ENCODE measurements at places on chromosomes 11 and 22. TPM values are rescaled to one million over a fixed set of nuclear protein-coding genes. Genes with fewer than 3 reads are reported as not detected.

Gene DDTL
- 4.1 TPM for total RNA-seq

Gene KRTAP5-10
- total RNA-seq, result 0.27 TPM

Gene TRIM29
- total RNA-seq, result not detected

Gene SYT7
- not detected for total RNA-seq

Gene MRGPRE
- total RNA-seq, result not detected

Gene LINC01488
- total RNA-seq, result not detected

Gene CD248
- total RNA-seq, result 0.96 TPM

Gene DSCAML1
- 1.3 TPM for total RNA-seq

Gene LUZP2
- total RNA-seq, result not detected

Gene FAM227A
- total RNA-seq, result 0.57 TPM

Gene LRRC74B
- 0.17 TPM for total RNA-seq

Gene PARVB
- total RNA-seq, result 49.4 TPM

Gene TP53AIP1
- not detected for total RNA-seq

Gene OR5P2
- not detected for total RNA-seq

Gene MUC5AC
- not detected for total RNA-seq

Gene DKK3
- total RNA-seq, result not detected

Gene APOA5
- not detected for total RNA-seq

Gene TMPRSS4
- not detected for total RNA-seq

Gene GP1BB
- 0.27 TPM for total RNA-seq

Gene JRKL
- total RNA-seq, result 12.5 TPM

Gene KCNE3
- not detected for total RNA-seq

Gene LGR4
- total RNA-seq, result 3.3 TPM

Gene C11orf91
- not detected for total RNA-seq

Gene OR51B4
- total RNA-seq, result not detected

Gene ESRRA
- 39.6 TPM for total RNA-seq

Gene PGA5
- total RNA-seq, result not detected

Gene DEUP1
- total RNA-seq, result not detected

Gene PTGDR2
- total RNA-seq, result 0.27 TPM

Gene CSNK2A3
- 0.49 TPM for total RNA-seq

Gene ANO5
- not detected for total RNA-seq

Gene CDCA5
- total RNA-seq, result 1.4 TPM

Gene VSTM5
- total RNA-seq, result not detected

Gene RASD2
- total RNA-seq, result 0.07 TPM

Gene GSTT2B
- not detected for total RNA-seq

Gene STIP1
- 78.7 TPM for total RNA-seq

Gene PAMR1
- total RNA-seq, result not detected

Gene DGAT2
- 6.5 TPM for total RNA-seq

Gene TRIM51G
- total RNA-seq, result not detected
